ENCODE measurements at places on chromosomes 6 and 20.

DNA sequence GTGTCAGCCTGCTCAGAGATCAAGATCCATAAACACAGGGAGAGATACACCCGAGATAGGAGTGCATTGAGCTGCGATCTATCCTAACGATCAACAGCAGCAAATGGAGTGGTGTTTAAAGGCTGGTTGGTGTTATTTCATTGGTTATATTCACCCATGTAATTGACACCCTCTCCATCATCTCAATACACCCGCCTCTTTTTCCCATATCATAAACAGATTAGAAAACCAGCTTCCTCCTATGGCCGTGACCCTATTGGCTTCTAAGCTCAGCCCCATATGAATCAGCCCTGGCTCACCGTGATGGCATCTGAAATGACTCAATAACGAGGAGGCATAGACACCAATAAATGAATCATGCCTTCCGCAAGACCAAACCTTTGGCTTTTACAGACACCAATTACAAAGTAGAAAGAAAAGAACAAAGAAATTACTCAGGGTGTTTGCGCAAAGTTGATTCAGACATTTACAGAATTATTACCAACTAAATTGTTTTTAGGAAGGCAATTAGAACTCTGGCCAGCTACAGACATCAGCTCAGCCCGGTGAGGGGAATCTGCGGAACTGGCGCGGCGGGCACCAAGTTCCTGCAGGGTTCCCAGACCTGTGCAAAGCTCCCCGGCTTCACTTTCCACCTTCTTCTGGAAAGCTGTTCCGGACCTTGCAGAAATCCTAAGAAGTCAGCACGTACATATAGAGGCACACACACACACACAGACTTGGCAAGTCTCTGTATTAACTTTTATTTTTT is 11.5 kb downstream of the PMEPA1 start:
- DNase-seq = no peak

GRCh38 chr6:154161689-154162088 is 122.6 kb downstream of the OPRM1 start:
- DNase-seq = no peak

DNA sequence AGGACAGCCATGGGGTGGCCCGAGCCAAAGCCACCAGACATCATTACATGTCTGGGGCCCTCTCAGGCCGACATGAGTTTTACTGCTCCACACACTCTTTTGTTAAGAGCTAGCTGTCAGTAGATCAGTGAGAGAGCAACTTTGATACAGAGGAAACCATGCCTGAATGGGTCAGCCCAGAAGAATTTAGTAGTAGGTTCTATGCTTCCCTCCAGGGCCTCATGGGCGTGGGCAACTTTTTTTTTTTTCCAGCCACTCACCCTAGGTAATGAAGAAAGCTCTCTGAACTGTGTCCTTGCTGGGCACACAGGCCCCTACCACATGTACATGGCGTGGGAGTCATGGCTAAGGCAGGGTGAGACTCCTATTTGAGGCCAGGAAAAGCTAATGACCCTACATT is 38.8 kb downstream of the HLA-F start:
- DNase-seq = no peak

GRCh38 chr6:158769771-158770432 is 49.3 kb downstream of the EZR start:
- DNase-seq = no peak

DNA sequence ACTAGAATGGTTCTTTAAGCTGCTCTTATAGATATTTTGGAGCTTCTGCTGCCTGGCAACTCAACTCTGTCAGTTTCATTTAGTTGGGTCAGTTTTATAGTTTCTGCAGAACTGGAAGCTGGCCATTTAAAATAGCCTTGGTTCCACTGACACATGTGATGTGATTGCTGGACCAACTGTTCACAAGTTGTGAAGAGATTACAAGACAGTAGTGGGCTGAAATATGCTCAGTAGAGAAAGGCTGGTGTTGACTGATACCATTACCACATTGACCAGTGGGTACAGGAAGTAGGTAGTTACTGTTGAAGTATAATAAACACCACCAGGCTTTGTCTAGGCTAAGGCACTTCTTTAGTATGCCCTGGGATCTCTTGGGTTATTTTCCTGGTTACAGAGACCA is 39.0 kb downstream of the BCKDHB start:
- no peak for DNase-seq

DNA sequence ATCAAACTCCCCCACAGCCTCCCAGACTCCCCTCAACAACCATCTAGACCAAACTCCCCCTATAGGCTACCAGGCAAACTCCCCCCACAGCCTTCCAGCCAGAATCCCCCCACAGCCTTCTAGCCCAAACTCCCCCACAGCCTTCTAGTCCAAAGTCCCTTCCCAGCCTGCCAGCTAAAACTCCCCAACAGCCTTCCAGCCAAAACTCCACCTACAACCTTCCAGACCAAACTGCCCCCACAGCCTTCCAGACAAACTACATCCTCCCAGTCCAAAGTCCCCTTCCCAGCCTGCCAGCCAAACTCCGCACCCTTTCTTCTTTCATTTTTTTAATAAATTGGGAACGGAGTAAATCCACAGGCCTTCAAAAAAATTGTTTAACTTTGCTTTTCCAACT is 37.4 kb upstream of the SYNDIG1 start:
- no peak for DNase-seq

GRCh38 chr6:145313041-145313855 is 422.1 kb downstream of the EPM2A start:
- DNase-seq = no peak

Measured in ELF-1 (cell line).